Stimulated activated naive CD4-positive, alpha-beta T cell (primary cell): ENCODE measurements at places on chromosomes 4 and X.

DNA sequence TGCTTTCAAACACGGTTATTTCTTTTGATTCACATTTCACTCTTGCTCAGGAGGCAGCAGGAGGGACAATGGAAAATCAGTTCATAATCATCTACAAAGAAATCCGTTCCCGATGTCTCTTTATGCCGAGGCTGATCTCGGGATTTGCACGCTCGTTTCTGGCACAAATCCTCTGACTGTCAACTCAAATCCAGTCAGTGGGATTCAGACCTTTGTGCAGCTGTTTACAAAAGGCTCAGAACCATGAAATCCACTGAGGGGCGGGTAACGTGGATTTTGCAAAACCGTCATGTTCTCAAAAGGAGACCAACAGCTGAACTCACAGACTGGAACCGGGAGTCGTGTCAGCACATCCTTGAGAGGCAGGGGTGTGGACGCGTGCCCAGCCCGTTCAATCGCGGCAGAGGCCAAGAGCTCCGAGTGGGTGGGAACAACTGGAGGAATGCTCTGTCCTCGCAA, 46.4 kb downstream of the ACOX3 start:
- no peak for DNase-seq

DNA sequence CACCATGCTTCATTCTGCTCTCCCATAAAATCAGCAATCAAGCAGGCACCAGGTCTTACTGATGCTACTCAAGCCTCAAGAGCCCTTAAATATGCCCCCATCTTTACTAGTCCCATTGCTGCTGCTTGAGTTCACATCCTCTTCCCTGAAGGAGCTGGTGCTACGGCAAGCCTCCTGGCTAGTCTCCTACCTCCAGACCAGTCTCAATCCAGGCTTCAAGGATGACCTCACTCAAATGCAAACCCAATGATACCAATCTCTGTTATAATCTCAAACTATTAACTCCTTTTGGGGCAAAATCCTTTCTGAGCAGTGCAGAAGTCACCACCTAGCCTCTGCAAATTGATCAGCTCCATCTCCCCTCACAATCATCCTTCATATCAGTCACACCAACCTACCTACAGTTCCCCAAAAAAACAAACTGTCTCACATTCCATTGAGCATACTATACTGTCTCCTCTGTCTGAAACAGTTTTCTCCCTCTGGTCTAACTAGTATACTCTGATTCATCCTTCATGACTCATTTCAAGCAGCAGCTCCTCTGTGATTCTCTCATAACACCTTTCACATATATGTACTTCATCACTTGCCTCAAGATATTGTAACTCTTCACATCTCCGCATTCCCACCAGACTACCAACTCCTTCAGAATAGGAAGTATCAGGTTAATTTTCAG, 30.0 kb downstream of the PAPSS1 start:
- DNase-seq = no peak

GRCh38 chr4:1321486-1321885, 25.5 kb upstream of the UVSSA start:
- DNase-seq = no peak

DNA sequence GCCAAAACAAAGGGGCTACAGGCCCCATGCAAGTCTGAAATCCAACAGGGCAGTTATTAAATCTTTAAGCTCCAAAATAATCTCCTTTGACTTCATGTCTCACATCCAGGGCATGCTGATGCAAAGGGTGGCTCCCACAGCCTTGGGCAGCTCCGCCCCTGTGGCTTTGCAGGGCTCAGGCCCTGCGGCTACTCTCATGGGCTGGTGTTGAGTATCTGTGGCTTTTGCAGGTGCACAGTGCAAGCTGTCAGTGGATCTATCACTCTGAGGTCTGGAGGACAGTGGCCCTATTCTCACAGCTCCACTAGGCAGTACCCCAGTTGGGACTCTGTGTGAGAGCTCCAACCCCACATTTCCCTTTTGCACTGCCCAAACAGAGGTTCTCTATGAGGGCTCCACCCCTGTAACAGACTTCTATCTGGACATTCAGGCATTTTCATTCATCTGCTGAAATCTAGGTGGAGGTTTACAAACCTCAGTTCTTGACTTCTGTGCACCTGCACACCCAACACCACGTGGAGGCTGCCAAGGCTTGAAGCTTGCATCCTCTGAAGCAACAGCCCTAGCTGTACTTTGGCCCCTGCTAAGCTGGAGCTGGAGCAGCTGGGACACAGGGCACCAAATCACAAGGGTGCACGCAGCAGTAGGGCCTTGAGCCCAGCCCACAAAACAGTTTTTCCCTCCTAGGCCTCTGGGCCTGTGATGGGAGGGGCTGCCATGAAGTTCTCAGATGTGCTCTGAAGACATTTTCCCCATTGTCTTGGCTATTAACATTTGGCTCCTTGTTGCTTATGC, 154.8 kb upstream of the PDE5A start:
- no peak for DNase-seq

- no peak for DNase-seq
Observed at GRCh38 chrX:16819634-16820033, 33.4 kb downstream of the TXLNG start.

GRCh38 chr4:176708771-176709311, 83.9 kb downstream of the VEGFC start:
- no peak for DNase-seq

GRCh38 chrX:19791562-19791961, 95.8 kb downstream of the SH3KBP1 start:
- DNase-seq = no peak

GRCh38 chr4:128917781-128918180, 108.3 kb downstream of the JADE1 start:
- no peak for DNase-seq

- no peak for DNase-seq
Observed at GRCh38 chrX:69172937-69173336, 7.7 kb upstream of the PJA1 start.

GRCh38 chr4:109547394-109547793, 12.7 kb upstream of the MCUB start:
- DNase-seq = no peak

GRCh38 chr4:38514465-38515146, 149.4 kb upstream of the KLF3 start:
- no peak for DNase-seq

GRCh38 chr4:183986971-183987946, 82.2 kb downstream of the STOX2 start:
- DNase-seq = no peak

DNA sequence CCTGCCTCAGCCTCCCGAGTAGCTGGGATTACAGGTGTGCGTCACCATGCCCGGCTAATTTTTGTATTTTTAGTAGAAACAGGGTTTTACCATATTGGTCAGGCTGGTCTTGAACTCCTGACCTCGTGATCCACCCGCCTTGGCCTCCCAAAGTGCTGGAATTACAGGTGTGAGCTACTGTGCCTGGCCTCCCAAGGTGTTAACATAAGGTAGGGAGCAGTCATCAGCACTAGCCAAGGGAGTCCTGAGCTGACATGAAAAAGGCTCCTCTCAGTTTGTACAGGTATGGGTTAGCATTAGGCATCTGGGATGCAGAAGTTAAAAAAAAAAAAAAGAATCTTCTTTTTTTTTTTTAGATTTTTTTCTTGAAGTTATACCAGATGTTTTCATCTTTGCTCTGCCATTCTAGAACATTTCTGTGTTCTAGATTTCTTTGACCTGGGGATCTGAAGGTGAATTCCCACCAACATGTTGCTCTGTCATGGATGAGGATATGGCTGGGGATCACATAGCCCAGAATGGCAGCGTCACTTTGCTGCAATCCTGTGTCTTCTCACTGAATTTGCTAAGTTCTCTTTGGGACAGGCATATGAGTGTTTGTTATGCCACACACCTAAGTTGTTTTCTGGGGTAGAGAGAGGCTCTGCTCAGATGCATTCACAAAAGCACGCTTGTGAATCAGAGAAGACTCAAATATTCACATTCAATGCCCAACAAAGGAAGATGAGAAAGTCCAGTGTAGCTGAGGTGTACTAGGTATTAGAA, 24.4 kb upstream of the PLA2G12A start:
- DNase-seq = peak; percentile 47

- DNase-seq = no peak
Observed at GRCh38 chrX:36626898-36627297, 381.3 kb upstream of the FAM47C start.

DNA sequence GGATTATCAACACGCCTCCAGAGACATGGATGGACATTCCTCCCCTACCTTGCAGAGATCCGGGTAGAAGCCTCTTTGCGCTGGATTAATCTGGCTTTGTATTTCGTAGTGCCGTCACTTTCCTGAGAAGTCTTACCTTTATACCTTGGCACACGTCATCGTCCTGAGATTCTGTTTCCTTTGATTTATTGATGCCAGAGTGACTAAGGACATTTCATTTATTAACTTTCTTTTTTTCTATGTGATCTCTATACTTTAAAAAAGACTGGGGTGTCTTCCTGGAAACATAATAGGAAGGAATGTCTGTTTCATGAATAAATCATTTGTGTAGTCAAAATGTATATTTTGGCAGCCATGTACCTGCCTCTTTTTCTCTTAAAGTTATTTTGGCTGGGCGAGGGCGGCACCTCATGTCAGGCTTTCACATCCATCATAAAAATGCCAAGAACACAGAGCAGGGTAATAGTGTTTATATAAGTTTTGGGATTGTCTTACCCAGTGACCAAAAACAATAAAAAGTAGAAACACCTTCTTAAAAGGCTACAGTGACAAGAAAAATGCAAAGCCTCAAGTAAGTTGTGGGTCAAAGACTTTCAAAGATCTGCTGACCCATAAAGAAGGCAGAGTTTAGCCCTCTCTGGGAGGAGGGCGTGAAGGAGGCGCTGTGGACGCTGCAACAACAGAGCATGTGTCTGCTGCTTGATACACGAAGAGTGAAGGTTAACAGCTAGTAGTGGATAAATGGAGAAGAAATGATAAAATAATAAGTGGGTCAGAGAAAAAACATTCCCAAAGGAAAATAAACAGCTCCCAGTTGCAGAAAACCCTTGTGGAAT, 124.4 kb downstream of the SHROOM3 start:
- DNase-seq = no peak

DNA sequence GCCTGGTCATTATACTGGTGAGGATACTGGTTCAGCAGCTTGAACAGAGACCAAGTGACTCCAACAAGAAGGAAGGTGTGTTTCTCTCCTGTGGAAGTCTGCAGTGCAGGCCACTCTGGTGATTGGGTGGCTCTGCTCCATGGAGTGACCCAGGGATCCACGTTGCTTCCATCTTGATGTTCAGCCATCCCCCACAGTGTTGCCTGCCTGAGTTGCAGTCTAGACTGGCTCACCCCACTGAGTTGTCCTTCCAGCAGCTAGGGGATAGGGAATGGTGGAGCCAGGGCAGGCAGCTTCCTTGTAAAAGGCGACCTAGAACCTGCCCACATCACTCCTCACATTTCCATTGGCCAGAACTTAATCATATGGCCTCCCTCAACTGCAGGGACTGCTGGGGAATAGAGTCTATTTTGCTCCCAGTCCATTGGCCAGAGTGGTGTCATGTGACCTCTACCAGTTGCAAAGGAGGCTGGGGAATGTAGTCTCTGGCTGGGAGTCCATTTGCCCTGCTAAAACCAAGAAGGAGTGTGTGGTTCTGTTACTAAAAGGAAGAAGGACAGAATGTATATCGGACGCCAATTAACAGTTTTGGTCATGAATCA, 8.0 kb downstream of the MAN2B2 start:
- DNase-seq = no peak

GRCh38 chr4:11151500-11151899, 277.2 kb downstream of the HS3ST1 start:
- no peak for DNase-seq

GRCh38 chrX:130264573-130264972, 4.1 kb downstream of the ZNF280C start:
- DNase-seq = no peak

DNA sequence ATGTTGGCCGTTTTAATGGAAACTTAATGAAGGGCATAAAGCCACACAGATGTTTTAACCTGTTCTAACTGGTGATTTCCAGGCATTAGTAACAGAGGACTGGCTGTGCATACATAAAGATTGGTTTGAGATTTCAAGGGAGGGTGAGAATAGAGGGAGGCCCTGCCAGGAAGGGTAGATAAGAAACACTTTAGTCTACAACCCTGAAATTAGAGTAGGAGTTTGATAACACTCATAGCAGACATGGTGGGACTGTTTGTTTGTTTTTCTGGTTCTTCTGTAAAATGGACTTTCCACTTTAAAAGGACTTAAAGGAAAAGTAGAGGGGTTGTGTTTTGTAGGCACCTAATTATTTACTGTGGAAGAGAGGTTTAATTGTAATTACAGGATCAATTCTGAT, 16.2 kb downstream of the SLC4A4 start:
- DNase-seq = no peak

GRCh38 chr4:89723096-89723495, 113.9 kb downstream of the SNCA start:
- no peak for DNase-seq

GRCh38 chr4:1928356-1929239, 57.4 kb downstream of the NSD2 start:
- DNase-seq = no peak

GRCh38 chrX:132843363-132843762, 115.1 kb downstream of the HS6ST2 start:
- no peak for DNase-seq

- DNase-seq = no peak
Observed at GRCh38 chr4:10684631-10685030, at the start of gene CLNK. CLNK (minus strand) TSS chr4:10684768; CDS start chr4:10667869, 16,899 bp downstream.

- DNase-seq = no peak
Observed at GRCh38 chrX:40156470-40157227, 58.9 kb upstream of the BCOR start.

- no peak for DNase-seq
Observed at GRCh38 chrX:93420090-93420489, 253.3 kb downstream of the NAP1L3 start.

DNA sequence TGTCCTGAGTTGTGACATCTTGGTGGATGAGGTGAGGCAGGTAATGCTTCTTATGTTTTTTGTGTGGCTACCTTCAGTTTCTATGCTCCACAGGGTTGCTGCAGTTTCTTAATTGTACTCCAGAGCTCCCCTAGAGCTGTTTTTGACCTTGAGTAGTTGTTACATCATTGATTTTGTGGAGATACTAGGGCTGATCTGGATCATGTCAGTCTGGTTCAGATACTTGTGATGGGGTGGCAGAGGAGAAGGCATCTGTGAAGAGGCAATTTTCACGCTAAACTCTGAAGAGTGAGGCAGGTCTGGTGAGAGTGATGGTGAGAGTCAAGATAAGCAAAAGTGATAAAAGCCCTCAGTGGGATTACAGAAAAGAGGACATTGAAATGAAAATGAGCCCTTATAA, 1180.2 kb downstream of the RAPGEF2 start:
- DNase-seq = no peak

- DNase-seq = no peak
Observed at GRCh38 chrX:42260854-42261253, 337.5 kb upstream of the CASK start.

GRCh38 chrX:110966091-110966454, 129.9 kb upstream of the PAK3 start:
- DNase-seq = no peak
